H7 (cell line): ENCODE measurements at places on chromosomes 3 and 15.

DNA sequence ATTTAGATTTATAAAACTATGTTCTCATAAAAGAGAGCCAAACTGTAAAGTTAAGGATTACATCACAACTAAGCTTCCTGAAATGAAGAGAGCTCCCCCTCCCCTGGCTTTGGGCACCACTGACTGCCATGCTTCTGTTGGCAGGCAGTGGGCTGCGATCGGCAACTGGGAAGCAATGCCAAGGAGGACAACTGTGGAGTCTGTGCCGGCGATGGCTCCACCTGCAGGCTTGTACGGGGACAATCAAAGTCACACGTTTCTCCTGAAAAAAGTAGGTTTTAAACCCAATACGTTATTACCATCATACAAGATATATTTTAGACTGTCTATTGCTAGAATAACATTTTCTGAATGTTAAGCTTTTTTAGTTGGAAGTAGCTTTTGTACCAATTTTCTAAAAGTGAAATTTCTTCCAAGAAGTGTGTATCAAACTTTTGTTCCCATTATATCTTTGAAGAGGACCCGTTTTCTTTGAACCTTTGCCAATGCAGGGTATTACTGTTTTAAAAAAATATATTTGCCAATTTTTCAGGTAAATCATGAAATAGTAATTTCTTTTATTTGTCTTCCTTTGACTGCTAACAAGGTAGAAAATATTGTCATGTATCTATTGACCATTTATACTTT is 184.1 kb downstream of the ADAMTSL3 start:
- DNase-seq, result peak; percentile 62

DNA sequence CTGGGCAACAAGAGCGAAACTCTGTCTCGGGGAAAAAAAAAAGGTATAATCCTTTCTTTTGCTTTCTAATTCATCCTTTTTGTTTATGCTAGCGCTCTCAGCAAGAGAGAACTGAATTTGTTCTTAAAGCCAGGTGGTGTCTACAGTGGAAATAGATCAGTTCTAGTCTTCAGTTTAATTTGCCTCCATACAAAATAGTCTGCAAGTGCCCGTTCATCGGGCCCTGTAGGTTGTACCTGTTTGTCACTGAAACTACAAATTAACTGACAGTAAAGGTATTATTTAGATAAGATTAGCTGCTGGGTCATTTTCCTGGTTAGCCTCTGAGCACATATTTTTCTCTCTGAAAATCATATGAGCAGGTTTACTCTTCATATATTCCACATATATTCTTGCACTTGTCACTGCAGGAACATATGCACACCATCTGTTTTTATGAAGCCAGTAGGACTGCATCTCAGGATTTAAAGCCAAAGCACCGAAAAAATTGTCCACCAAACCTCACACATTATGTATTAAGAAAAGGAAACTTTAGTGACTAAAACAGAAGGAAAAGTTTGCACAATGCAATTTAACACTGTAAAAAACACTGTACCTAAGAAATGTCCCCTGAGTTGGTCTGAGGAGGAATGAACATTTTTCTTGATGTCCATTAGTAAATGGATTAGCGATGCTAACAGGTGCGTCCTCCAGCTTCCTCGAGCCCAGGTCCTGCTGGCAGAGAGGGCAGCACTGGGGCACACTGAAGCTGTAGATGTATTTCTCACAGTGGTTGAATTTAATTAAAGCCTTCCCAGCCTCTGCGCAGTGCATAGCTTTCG is 437 bp downstream of the MKRN2OS start:
- no peak for DNase-seq

DNA sequence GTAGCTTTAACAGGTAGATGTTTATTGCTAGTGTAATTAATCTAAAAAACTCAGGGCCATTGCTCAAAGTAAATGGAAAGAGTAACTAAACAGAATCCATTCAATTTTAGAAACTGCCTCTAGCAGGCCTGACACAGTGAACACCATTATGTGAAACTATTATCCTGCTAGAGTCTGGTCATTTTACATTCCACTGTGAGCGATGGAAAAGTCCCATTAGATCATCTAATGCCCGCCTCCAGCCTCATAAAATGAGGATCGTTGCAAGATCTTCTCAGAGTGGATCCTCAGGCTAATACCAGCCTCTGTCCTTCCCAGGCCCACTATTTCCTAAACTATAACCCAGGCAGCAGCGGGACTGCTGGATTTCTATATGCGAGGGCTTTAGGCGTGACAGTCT is 107.7 kb downstream of the WDR76 start:
- DNase-seq, result no peak

DNA sequence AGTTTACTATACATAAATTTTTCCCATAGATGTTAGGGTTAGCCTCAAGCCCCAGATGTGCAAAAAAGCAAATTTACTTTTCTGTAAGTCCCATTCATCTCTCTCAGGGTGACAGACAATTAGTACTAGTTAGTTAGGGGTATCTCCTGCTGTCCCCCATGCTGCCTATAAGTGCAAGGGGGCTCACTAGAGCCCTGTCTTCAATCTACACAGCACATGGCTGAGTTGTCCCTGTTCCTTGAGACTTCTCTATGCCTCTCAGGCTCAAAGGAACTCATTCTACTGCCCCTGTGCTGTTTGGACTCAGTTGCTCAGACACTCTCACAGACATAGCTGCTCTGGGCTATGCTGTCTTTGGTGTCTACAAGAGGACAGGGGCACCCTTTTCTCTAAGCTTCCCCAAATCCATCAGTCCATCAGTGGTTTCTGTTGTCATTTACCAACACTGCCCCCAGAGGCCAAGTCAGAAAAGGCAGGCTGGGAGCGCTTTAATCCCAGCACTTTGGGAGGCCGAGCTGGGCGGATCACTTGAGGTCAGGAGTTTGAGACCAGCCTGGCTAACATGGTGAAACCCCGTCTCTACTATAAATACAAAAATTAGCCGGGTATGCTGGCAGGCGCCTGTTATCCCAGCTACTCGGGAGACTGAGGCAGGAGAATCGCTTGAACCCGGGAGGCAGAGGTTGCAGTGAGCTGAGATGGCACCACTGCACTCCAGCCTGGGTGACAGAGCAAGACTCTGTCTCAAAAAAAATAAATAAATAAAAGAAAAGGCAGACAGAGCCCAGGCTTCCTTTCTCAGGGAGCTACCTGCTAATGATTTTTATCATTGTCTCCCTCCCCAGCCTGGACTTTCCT is 31.4 kb upstream of the PRTG start:
- peak; percentile 70 for DNase-seq

GRCh38 chr15:75836959-75837334 is 6.3 kb upstream of the UBE2Q2 start:
- no peak for DNase-seq

DNA sequence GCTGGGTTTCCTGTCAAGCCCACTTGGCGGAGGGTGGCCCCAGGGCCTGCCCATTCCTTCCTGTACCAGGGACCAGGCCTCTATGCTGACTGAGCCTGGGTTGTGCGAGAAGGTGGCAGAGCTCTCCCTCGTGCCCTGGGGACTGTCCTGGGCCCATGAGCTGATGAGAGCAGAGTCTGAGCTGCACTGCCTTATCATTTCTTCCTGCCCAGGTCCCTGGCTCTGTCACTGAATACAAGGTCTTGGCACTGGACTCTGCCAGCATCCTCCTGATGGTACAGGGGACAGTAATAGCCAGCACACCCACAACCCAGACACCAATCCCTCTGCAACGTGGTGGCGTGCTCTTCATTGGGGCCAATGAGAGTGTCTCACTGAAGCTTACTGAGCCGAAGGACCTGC is 7.5 kb downstream of the MPI start:
- no peak for DNase-seq

DNA sequence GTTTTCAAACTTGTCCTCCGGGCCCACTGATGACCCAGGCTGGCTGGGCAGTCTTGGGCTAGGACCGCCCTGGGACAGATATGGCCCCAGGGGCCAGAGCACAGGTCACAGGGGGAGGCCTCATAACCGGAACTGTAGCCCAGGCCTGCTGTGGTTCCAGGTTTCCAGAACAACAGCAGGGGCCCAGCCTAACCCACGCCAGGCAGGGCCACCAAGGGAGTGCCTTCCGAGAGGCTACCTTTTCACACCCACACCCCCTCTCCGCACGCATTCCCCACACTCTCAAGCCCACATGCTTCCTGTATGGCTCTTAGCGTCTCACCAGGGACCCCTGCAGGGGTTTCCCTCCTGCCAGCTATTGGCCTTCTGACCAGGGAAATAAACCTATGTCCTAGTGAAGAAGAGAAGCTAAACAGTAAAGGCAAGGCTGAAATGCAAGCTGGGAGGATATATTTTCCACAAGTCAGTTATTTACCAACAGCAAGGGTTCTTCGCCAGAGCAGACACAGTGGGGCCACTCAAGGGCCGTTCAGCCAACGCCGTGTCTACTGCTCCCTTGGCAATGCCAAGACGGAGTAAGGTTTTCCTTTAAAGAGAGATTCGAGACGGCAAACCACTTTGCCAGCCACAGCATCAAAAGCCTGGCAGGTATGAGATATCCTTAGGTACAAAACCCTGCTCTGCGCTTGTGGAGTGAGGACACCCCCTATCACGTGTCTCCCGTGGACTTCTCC is 135.1 kb downstream of the ATP10A start:
- DNase-seq, result no peak

DNA sequence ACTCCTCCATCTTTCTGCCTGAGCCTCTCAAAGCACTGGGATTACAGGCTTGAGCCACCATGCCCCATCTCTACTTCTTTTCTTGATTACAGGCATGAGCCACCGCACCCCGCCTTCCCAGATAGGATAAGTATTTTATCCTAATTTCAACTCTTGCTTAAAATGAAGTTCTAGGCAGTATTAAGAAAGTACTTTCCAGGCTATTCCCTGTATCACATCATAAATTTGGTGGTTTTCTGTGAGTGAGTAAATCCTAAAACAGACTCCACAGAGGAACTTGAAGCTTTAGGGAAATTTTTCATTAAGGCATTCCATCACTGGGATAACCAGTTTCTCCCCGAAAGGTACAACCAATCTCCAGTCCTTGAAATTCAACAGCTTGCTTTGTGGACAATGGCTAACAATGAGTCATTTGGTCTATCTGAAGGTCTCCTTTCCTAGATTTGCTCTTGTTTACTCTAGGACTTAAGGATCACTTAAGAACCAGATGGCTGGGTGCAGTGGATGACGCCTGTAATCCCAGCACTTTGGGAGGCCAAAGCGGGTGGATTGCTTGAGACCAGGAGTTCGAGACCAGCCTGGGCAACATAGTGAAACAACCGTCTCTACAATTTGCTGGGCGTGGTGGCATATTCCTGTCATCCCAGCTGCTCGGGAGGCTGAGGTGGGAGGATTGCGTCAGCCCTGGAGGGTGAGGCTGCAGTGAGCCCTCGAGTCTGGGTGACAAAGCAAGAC is 49.7 kb upstream of the SKIL start:
- no peak for DNase-seq

- no peak for DNase-seq
These were observed 198.9 kb downstream of the AGBL1 start for GRCh38 chr15:86278586-86278985.
